ENCODE measurements at places on chromosomes 11 and 22.

GRCh38 chr11:133718831-133719230, 126.5 kb downstream of the SPATA19 start:
- DNase-seq = no peak

- no peak for DNase-seq
Observed at GRCh38 chr11:77446911-77447629, 26.8 kb downstream of the PAK1 start.

DNA sequence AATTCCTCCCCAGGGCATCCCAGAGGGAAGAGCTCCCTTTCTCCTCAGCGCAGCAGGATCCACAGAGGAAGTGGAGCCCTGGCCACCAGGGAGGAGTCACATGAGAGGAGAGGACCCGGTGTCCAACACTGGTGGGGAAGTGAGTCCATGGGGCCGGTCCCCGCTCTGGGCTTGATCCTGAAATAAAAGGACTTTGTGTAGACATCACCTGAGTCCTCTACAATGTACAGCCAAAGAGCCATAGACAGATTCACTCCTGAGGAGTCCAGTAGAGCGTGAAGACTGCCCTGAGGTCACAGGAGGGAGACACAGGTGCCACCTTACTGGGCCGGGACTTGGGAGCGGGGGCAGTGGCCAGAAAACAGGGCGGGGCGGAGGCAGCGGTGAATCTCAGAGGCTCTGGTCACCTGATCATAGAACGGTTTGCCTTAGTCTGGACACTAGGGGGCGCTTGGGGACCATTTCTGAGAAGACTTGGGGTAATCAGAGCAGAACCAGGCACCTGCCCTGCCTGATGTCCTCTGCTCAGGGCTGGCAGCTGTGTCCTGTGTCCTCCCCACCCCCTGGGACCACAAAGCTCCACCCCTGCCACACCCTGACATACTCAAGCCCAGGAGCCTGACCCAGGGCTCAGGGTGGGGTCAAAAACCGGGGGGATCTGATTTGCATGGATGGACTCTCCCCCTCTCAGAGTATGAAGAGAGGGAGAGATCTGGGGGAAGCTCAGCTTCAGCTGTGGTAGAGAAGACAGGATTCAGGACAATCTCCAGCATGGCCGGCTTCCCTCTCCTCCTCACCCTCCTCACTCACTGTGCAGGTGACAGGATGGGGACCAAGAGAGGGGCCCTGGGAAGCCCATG, 112.7 kb downstream of the VPREB1 start:
- DNase-seq = peak; percentile 58

GRCh38 chr11:117793583-117793982, 3.4 kb downstream of the DSCAML1 start:
- no peak for DNase-seq

- peak; percentile 16 for DNase-seq
Observed at GRCh38 chr11:43545610-43546009, 134.9 kb upstream of the HSD17B12 start.

DNA sequence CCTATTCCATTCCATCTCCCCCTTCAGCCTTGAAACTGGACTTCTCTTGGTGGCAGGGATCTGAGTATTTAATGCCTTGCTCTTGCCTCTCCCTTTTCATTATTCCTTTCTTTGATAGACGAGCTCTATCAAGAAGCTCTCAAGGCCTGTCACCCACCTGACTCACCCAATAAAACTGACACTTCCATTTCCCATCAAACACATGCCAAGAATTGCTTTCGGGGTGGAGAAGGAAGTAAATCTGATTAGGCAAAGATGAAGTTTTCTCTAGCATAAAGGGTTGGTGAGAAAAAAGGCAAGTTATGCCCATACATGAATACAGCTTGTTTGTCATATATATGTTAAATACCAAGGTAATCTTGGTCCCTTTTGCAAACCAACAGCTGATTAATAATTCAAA, 34.9 kb upstream of the MYEOV start:
- DNase-seq = no peak

GRCh38 chr11:14041040-14041439, 78.5 kb downstream of the SPON1 start:
- DNase-seq = no peak

DNA sequence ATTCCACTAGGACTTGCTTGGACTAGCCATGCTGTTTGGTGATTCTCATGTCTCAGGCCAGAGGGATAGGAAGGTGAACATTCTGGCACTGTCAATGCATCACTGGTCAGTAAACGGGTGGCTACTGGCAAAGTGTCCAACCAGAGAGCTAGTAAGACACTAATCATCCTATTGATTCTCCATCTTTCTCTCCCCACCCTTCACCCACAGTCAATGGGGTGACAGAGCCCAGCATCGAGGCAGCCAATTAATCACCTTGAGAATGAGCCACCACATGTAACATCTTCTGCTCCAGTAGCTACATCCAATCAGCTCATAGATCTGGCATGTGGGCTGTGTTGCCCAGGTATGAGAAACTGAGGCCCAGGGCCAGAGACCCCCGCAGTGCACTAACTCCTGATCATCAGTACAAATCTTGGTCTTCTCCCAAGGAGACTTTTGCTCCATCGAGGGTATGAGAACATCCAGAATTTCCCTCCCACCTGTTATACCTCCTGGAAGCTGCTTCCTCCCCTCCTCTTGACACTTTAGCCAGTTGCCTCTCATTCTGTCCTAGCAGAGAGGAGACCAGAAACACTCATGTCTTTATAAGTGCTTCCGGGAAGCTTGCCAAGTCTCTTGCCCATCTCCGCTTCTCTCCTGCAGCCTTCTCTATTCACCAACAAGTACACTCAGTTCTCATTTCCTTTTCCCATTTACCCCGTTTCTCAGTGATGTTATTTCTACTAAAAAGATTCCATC, 17.0 kb downstream of the HTR3A start:
- DNase-seq = no peak
